ENCODE measurements at places on chromosomes 5 and 9. TPM values are rescaled to one million over a fixed set of nuclear protein-coding genes. Genes with fewer than 3 reads are reported as not detected.

Gene C5orf22
- 30.7 TPM for total RNA-seq

Gene MUSK
- total RNA-seq: 0.31 TPM

Gene C9orf153
- total RNA-seq: 1.3 TPM

Gene SPATA31E1
- total RNA-seq: not detected

Measured in parietal lobe (tissue), 2 donors.